Effector CD8-positive, alpha-beta T cell (primary cell): ENCODE measurements at places on chromosomes 6 and 20.
A peak's percentile ranks its signal among the peaks of the same experiment; 100 is the strongest.

DNA sequence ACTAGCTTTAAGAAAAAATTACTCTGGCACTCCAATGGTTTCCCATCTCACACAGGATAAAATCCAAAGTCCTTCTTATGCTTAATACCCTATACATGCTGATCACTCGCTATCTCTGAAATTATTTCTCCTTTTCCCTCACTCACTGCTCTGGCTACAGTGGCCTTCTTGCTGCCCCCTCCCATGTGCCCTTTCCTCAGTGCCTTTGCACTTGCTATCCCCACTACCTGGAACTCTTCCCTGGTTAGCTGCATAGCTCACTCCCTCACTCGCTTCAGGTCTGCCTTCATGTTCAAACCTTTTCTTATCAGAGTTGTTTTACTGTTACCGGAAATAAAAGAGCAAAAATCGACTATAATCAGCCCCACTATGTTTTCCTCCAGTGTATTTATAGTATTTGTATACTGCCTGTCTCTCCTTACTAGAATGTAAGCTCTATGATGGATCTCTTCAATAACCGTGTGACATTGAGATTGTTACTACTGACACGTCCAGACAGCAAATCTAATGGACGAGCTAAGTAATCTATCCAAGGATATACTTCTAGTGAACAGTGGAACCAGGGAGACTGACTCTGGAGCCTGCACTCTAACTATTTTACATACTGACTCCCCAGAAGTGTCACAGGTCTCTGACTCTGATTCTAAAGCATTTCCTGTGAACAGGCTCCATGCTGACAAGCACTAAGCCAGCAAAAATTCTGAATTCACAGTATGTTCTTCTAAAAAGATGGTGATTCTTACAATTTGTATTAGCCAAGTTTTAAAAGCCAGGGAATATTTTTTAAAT lies 25.1 kb downstream of the FKBP5 start:
- no peak for DNase-seq

- DNase-seq, result no peak
Observed at GRCh38 chr20:47816487-47817451, 31.5 kb upstream of the SULF2 start.

DNA sequence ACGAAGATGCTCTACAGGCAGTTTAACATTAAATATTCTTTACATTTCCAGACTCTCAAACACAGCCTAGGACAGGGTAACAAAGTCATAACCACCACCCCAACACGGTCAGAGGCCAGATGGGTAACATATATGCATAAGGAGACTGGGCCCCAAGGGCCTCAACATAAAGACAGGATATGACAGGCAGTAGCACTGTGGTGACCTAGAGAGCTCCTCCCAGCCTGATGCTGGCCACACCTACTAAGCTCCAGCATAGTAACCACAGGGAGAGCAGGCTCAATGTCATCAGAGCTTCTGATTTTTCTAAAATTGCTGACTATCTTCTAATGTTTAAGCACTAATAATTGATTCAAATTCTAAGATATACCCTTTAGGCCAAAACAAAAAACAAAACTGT lies 21.7 kb downstream of the SMLR1 start:
- no peak for DNase-seq

GRCh38 chr20:51412333-51412871 lies 130.1 kb downstream of the NFATC2 start:
- DNase-seq, result no peak

- no peak for DNase-seq
Observed at GRCh38 chr6:68059899-68060298, 575.2 kb upstream of the ADGRB3 start.

- DNase-seq, result peak; percentile 49
Observed at GRCh38 chr6:157020881-157021343, 243.7 kb downstream of the ARID1B start.

DNA sequence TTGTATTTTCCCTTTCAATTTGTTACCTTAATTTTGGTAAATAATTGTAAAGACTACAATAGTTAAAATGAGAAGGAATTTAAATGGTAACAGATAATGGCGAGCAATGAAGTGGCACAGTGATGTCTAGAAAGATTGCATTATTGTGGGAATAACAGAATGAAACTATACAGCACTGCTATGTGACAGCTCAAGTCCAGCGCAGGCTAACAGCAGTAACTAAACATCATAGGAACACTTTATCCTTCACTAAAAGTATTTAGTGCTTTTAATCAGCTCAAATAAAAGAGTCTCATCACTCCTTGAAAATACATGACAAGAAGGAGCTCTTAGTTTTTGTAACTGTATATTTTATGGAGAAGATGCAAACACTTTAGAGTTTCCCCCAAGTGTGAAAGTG lies 190.8 kb downstream of the TENT5A start:
- no peak for DNase-seq

- DNase-seq, result no peak
Observed at GRCh38 chr6:147135211-147135681, 69.0 kb upstream of the STXBP5 start.

DNA sequence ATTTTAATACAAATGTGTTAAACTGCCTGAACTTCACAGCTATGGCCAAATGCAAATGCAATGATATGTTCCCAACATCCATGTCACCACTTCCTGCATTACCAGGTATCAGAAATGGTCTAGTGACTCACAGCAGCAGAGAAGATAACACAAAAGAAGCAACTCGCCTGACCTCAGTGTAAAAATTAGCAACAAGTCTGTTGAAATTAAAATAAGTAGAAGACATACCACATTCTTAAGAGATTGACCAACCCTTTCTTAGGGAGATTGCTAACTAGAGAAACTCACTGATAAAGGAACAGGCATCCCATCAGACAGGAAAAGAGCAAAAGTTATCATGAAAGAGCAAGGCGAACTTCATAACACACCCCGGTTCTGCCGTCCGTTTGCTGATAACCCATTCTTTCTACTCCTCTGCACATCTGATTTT lies 45.1 kb downstream of the RNASET2 start:
- no peak for DNase-seq
